Stimulated activated CD4-positive, alpha-beta T cell treated with anti-CD3 and anti-CD28 coated beads, TNF-alpha, amount 100 ng/mL, for 4 hours (primary cell): ENCODE measurements at places on chromosomes 7 and 10.
A peak's percentile ranks its signal among the peaks of the same experiment; 100 is the strongest.

DNA sequence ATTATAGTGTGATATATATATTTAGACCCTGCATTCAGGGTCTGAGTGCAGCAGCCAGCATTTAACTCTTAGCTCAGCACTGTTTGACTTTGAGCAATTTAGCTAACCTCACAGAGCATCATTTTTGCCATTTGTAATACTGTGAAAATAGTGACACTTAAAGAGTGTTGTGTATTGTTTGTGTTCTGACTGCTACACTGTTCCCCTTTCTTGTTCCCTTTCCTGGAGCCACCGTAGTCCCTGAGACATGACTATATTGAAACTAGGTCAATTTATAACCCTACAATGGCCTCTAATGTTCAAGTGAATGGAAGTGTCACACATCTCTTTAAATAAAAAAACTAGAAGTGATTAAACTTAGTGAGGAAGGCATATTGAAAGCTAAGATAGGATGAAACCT is 20.3 kb upstream of the CD36 start:
- no peak for DNase-seq

- DNase-seq = no peak
These were observed 111.9 kb upstream of the RHEB start for GRCh38 chr7:151631570-151631952.

GRCh38 chr7:93838966-93839365 is 51.6 kb downstream of the TFPI2 start:
- no peak for DNase-seq

DNA sequence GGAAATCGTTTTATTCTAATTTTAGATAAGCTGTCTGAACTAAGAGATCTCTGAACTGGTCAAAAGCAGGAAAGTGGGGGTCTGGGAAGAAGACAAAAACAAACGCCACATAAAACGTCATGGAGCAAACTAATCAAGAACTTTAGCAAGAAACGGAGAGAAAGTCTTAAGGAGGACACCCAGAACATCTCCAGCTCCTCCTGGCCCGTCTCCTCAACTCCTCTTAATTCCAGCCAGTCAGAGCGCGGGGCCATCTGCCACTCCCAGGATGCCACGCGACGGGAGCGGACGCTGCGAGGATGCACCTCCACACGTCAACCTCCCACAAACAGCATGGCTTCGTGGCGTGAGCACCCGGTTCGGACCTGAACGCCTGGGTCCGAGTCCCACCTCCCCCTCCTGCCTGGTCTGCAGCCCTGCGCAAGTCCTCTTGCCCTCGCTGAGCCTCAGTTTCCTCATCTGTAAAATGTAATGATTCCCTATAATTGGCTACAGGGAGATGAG is 598 bp downstream of the MMS19 start:
- DNase-seq = peak; percentile 46

GRCh38 chr7:63114371-63114985 is 884.2 kb upstream of the ZNF722 start:
- no peak for DNase-seq

DNA sequence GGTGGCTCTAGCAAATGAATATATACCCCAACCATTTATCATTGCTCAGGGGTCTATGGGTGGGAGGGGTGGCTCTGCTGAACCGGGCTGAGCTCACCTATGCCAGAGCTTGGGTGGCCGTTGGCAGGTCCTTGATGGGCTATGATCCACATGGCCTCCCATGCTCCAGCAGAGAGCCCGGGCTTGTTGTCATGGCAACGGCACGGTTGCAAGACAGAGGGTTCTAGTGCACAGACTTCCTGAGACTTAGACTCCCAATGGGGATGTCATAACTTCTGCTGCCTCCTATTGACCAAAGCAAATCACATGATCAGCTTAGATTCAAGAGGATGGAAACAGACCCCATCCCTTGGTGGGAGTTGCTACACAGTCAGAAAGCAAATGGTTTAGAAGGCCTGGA is 36.4 kb upstream of the CARD11 start:
- no peak for DNase-seq
